ENCODE measurements at places on chromosomes 7 and 10.
A peak's percentile ranks its signal among the peaks of the same experiment; 100 is the strongest.

DNA sequence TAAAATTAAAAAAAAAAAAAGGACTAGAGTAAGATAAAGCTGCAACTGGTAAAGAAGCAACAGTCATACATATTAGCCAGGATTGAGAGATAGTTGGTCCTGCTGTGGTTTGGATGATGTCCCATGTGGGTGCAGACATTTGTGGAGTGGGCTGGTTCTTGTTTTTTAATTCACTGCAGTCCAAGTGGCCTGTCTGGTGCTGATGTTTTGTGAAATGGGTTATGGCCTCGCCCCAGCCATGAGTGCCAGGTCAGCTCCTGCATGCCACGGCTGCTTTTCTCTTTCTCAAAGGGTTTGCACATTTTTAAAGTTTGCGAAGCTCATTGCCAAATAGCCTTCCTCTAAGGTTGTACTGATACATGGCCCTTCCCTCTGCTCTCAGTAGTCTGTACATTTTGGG, 14.1 kb upstream of the BTBD16 start:
- DNase-seq = no peak

DNA sequence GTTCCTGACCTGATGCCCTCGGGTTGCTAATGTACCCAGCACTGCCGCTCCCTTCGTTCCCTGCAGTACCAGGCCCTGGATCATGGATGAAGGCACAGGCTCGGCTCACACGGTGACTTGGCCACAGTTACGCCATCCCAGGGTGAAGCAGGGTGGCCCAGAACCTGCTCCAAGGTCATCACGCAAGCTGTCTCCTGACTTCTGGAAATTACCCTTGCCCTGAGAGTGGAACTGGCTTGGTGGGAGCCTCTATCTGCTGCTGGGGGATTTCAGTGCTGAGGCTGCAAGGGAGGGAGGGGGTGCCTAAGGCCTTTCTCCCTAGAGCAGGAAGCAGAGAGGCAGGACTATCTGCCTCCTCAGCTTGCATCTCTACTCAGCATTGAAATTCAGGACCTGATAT, 36.6 kb downstream of the FIGNL1 start:
- DNase-seq = no peak

- no peak for DNase-seq
These were observed 47.3 kb downstream of the ITGA8 start for GRCh38 chr10:15672469-15672868.

DNA sequence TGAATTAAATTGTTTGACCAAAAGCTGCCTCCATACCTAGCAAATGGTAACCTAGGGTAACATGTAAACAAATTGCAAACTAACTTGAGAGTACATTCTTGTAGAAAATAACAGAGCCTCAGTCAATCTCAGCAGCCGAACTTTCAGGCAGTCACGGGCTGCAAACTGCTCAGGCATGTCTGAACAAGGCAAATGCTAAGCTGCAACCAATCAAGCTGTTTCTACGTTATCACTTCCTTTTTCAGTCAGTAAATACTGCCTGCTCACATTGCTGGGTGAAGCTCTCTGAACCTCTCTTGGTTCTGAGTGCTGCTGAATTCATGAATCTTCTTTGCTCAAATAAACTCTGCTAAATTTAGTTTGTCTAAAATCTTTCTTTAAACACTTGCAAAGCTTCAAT, 1212.4 kb downstream of the SORCS1 start:
- DNase-seq = no peak

GRCh38 chr7:120600607-120601006, 257.3 kb downstream of the TSPAN12 start:
- no peak for DNase-seq

- DNase-seq = no peak
These were observed 105.0 kb downstream of the MAPK8 start for GRCh38 chr10:48411510-48411909.

DNA sequence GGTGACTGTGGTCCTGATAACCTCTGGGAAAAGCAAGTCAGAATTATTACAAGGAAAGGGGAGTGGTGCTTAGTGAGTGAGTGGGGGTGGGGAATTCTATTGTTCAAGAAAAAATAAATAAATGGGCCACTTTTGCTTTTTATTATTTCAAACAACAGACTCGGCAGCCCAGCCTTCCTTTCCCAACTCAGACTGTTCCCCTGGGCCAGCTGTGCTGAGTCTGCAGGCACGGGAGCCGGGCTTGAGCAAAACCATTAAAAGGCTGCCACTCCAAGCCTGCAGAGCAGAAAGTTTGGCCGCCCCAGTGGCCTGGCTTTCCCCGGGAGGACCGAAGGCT, 90.0 kb downstream of the PLXNA4 start:
- DNase-seq = no peak

DNA sequence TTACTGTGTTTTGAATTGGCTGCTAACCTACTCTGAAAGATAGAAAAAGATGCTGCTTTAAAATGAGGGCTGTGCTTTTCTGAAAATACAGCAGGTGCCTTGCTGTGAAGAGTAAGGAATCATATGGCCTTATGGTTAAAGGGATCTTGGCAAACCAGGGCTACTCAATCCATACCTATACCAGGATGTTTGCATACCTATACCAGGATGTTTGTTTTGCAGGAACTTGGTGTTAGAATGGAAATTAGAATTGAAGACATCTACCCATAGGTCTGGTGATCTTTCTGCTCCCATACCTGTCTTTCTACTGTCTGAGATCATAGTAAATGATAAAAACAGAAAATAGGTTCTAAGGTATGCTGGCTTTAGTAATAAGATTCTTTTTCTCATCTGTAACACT, 200.2 kb upstream of the C7orf33 start:
- DNase-seq = no peak

DNA sequence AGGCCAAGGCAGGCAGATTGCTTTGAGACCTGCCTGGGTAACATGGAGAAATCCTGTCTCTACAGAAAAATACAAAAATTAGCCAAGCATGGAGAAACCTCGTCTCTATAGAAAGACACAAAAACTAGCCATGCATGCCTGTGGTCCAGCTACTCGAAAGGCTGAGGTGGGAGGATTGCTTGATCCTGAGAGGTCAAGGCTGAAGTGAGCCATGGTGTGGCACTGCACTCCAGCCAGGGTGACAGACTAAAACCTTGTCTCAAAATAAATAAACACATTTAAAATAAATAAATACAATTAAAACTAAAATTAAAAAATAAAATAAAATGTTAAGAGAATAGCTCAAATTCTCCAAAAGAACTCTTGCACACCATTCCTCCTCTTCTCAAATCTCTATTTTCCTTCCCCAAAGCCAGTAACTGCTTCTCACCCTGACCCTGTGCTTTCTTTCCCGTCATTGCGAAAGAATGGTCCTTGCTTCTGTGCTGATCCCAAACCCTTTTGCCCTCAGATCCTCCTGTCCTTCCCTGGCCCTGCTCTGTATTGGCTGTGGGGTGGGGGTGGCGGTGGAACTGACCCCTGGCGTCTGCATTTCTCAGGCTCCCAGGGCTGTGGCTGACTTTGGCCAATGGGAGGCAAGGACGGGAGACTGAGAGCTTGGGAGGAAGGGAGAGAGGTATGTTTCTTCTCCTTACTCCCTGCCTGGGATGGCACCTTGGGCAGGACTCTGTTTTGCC, 12.4 kb downstream of the SRGN start:
- DNase-seq = no peak

DNA sequence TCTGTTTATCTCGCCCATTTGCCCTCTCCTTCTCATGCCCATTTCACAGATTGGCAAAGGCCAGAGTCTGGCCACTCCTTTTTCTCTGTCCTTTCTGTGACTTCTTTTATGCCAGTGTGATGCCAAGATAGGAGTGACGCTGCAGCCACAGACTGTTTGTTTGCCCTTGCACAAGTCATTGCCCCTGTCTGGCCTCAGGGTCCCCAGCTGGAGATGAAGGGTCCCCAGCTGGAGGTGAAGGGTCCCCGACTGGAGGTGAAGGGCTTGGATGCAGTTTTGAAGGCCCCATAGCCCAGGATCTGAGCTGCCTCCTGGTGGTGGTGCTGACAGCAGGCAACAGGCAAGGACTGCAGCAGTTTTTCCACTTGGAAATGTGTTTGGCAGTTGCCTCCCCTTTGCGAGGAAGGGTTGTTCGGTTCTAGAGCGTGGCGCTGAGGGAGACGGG, 50.8 kb upstream of the SLC29A3 start:
- DNase-seq = no peak

GRCh38 chr10:95500649-95501048, 60.5 kb downstream of the SORBS1 start:
- DNase-seq = peak; percentile 22

DNA sequence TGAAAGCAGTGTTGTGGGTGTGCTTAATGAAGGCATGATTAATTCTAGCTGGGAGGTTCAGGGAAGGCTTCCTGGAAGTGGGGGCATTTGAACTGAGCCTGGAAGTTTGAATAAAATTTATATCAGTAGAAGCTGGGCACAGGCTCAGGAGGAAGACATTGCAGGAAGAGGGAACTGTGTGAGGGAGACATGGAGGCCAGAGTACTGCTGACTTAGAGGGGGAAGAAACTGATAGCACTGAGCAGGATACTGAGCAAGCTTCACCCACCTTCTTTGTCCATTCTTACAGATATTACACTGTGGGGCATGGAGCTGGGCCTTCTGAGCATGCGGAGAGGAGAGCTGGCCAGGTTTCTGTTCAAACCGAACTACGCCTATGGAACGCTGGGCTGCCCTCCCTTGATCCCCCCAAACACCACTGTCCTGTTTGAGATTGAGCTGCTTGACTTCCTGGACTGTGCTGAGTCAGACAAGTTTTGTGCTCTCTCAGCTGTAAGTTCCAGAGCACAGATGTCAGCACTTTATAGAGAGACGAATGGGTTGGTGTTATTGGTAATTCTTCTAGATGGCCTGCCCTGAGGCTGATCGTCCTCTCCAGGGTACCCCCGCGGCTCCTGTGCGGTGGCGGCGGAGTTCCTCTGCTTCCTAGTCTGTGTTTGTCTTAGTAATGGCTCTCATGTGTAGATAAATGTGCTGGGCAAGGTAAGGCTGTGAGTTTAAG, 2.1 kb downstream of the FKBP6 start:
- DNase-seq = no peak

- no peak for DNase-seq
These were observed 107.6 kb downstream of the VIPR2 start for GRCh38 chr7:159036916-159037605.

DNA sequence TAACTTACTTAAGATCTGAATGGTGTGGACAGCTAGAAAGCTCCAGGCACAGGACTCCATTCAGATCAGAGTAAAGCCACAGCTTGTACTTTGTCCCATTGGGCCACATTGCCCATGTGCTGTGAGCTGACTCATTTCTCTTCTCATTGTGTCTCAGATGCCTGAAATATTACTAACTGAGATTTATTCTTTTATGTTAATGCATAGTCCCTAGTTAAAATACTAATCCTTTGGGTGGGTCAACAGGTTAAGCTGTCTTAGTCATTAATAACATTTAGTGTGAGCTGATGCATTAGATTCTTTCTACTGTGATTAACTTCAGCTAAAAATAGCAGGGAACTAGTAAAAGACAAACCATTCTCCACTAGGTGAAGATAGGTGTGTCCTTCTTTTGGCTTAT, 104.7 kb upstream of the ARMC3 start:
- DNase-seq = no peak

GRCh38 chr10:1788401-1788800, 51.1 kb upstream of the ADARB2 start:
- no peak for DNase-seq

GRCh38 chr7:78683566-78683965, 769.9 kb downstream of the MAGI2 start:
- DNase-seq = no peak

DNA sequence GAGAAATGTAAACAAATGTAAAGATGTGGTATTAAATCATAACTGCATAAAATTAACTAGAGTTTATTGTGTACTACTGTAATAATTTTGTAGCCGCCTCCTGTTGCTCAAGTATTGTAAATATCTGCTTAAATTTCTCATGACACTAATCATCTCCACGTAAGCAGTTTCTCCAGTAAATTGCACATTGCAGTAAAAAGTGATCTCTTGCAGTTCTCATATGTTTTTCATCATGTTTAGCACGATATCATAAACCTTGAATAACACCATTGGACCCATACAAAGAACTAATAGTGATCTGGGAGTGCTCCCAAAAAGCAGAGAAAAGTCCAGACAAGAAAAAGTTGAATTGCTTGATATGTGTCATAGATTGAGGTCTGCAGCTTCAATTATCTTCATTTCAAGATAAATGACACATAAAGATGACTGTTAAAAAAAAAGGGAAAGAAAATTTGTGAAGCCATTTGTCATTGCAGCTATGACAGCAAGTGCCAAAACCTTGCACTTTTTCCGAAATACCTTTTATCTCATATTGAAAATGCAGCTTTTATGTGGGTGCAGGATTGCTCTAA, 15.3 kb downstream of the LIPA start:
- DNase-seq = no peak

GRCh38 chr10:114030140-114030539, 13.5 kb upstream of the ADRB1 start:
- DNase-seq = no peak

DNA sequence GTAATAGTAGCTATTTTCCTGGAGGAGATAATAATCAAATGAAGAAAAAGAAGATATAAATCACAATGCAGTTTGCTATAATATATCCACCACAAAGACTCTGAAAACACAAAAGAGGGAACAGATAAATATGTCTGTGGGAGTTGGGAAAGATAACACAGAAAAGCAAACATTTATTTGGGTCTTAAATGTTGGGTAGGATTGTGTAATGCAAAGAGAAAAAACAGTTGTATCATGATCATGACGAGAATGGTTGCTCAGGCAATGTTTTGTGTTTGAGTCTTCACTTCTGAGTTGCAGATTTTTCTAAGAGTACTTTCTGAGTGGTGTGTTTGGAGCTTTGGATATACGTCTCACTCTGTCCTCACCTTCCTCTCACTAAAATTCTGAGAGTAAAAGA, 437.5 kb downstream of the TFEC start:
- no peak for DNase-seq

- no peak for DNase-seq
These were observed 4.1 kb downstream of the HOXA9 start for GRCh38 chr7:27161214-27161720.

- DNase-seq = peak; percentile 38
These were observed 228.1 kb upstream of the PFKP start for GRCh38 chr10:2839081-2839725.

DNA sequence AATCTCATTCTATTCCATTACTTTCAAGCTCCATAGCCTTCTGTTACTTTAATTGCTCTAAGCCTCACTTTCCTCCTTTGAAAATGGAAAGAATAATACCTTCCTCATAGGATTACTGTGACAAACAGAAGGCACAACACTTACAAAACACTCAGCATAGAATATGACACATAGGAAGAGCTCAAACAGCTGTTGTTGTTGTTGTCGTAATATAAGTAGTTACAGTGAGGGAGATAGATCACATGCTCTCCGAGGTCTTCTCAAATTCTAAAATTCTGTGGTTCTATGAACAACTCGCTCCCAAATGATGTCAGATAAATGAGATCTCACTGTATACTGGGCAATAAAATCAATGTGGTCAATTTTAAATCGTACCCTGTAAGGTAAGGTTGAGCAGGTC, 1049.3 kb upstream of the C7orf33 start:
- no peak for DNase-seq

GRCh38 chr10:128211064-128211504, 84.9 kb upstream of the MKI67 start:
- no peak for DNase-seq

GRCh38 chr7:158933468-158934139, 77.2 kb downstream of the DYNC2I1 start:
- DNase-seq = no peak

Measured in thymus (tissue), 14 donors.